ENCODE measurements at places on chromosomes 2 and 18.

- no peak for DNase-seq
Observed at GRCh38 chr2:106977717-106978116, 91.8 kb upstream of the ST6GAL2 start.

- DNase-seq, result no peak
Observed at GRCh38 chr2:44578471-44579093, 216.8 kb downstream of the CAMKMT start.

GRCh38 chr2:211347328-211347727 lies 790.9 kb downstream of the CPS1 start:
- no peak for DNase-seq

DNA sequence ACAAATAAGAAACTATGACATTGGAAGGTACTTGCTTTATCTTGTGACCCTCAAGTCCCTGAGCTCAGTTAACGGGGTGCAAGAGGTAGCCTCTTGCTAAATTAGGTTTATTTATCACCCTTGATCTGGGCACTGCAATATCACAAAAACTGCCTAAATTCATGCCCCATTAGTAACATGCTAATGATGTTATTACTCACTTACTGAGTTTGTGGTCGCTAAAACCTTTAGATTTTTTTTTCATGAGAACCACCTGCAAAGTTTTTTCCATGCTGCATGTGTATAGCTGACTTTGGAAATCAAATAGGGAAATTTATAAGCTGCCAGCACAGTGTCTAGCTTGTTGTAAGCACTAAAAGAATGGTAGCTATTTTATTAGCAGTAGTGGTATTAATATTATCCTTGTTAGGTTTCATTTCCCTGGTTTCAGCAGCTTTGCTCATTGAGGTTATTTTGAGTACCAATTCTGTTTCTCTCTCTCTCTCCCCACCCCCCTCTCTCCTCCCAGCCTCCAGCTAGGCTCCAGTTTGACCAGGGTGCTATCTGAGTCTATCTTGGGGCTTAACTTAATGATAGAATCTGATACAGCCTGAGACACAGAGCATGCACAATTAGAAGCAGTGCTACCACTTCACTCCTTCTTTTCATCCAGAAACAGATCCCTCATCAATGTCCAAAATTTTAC lies 88.7 kb upstream of the ATP8B1 start:
- no peak for DNase-seq

GRCh38 chr2:173602153-173602795 lies 247.6 kb downstream of the CDCA7 start:
- no peak for DNase-seq

GRCh38 chr2:187302116-187302515 lies 145.9 kb downstream of the CALCRL start:
- DNase-seq, result no peak

DNA sequence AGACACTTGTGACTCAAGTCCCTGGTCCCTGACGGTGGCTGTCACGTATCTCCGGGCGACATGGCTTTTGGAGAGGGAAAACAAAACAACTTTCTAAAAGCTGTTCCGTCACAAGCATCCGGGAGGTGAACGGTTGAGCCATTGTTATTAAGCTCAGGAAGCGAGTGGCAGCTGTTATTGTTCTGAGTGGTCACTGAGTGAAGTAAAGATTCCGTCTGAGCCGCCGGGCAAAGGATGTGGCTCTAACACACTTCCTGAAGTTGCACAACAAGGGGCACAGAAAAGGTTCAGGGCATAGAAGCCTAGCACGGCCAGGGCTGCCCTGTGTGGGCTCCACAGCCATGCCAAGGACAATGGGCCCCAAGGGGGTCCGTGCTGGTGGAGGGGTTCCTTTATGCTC lies 24.3 kb downstream of the INPP5D start:
- DNase-seq, result no peak

DNA sequence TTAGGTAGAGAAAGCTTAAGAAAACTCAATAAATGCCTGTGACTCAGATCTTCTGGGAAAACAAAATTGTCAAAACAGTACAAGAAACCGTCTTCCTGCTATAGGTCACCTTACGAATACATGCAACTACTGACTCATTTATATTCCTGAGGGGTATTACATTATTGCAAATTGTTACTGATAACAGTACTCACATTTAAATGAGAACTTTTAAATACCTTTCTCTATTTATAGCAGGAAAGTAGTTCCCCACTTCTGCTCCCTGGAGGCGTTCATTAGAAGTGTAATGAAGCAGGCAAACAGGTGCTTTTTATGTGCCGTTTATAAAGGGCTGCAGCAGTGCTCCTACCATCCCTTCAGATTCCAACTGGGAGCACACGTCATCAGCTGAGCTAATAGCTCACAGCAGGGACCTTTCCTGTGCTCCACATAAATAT lies 65.1 kb upstream of the RPRM start:
- no peak for DNase-seq

DNA sequence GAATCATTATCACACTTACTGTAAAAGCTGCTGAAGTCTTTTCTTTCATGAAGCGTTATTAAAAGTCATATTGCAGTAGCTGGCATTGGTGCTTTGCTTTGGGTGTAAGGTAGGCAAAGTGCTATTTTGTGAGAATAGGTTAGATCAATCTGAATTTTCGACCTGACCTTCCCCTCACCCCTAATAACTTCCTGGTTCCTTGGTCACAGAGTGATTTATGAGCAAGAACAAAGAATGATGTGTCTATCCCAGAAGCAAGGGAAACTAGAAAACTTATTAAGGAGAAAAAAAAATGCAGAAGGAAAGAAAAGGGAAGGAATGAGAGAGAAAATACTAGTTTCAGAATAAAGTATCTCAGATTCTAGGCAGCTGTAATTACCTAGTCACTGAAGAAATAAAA lies 163.1 kb upstream of the MEIS1 start:
- DNase-seq, result no peak
